ENCODE measurements at places on chromosomes 12 and 14. TPM values are rescaled to one million over a fixed set of nuclear protein-coding genes. Genes with fewer than 3 reads are reported as not detected.

DNA sequence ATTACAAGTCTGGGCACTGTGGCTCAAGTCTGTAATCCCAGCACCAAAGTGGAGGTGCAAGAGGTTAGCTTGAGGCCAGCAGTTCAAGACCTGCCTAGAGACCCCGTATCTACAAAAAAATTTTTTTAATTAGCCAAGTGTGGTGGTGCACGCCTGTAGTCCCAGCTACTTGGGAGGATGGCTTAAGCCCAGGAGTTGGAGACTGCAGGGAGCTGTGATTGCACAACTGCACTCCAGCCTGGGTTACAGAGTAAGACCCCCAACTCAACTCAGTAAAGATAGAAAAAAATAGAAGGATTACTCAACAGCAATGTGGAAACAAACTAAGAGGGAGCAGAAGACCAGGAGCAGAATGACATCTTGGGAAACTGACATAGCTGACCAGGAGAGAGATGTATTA lies 13.3 kb downstream of the SBNO1 start:
- DNase-seq, result no peak

DNA sequence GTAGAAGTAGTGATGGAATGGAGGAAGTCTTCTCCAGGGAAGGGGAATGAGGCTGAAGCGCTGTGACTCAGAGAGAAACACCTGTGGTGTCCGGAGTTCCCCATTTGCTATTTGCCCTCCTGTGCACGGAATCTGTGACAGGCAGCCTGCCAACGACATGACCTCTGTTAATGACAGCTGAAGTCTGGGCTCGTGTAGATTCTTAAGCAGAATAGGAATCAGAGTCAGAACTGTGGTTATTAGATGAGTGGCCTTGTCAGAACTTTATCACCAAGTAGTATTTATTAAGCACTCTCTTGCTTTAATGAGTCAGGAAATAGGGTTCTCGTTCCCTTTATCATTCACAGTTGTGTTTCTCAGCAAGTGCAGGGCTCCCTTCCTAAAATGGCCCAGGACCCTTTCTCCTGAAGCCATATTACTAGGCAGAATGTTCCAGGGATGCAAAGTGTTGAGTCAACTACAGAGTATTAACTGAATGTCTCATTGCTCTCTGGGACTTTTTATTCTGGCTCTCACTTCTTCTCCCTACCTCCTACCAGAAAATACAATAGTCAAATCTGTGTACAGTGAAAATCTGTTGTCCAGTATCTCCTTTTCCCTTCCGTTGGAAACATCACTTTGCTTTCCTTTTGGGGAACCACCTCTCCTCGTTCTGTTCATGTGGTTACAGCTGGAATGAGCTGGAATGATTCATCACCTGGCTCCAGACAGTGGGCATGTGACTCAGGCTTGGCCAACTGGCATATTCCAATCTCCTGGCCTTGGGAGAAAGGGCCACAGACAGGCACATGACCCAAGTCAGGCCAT lies 77.8 kb upstream of the MAX start:
- DNase-seq, result peak; percentile 94

- DNase-seq, result peak; percentile 87
These were observed 8.7 kb downstream of the PHB2 start for GRCh38 chr12:6961695-6962284.

The CCDC177 gene
- total RNA-seq, result not detected

- DNase-seq, result peak; percentile 30
These were observed 72.9 kb downstream of the DENND5B start for GRCh38 chr12:31517994-31518393.

GRCh38 chr14:80587096-80587724 lies 354.3 kb downstream of the CEP128 start:
- DNase-seq, result peak; percentile 69

DNA sequence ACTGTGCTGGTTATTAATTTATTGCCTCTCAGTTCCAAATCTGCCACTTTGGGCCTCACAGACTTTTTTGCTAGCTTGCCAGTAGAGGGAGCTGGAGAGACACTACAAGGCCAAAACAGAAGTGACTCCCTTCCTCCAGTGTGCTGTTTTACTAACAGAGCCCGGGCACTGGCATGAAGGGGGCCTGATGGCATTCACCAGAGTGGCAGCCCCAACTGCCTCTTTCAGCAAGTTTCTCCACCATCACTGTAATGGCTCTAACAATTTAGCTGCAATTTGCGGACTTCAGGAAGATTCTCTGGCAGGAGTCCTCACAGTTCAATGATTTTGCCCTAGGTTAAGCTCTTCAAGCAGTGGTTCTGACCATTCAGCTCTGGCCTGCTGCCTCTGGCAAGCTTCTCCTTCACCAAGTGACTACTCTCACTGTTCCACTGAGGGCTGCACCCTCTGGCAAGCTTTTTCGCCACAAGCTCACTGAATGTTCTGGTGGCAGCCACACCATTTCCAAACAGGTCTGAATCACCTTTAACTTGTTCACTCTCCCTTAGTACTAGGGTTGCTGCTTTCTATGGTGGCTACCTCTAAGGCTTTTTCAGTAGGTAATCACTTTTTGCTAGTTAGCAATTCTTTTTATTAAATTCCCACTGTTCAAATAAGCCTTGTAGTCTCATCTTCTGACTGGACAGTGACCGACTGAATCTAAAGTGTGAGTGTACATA lies 104.9 kb downstream of the ZC3H14 start:
- peak; percentile 85 for DNase-seq

The KRT4 gene
- total RNA-seq, result 0.22 TPM

All from GM23248 (cell line).